Activated naive CD4-positive, alpha-beta T cell treated with anti-CD3 and anti-CD28 coated beads, Interleukin-2, amount 10 ng/mL, durations not matched to agents 7 days and 5 days (primary cell): ENCODE measurements at places on chromosomes 11 and 22.
A peak's percentile ranks its signal among the peaks of the same experiment; 100 is the strongest.

GRCh38 chr22:19546680-19547079 is 22.5 kb upstream of the CLDN5 start:
- DNase-seq, result no peak

GRCh38 chr22:39175353-39176142 is 23.1 kb upstream of the CBX7 start:
- DNase-seq, result no peak

DNA sequence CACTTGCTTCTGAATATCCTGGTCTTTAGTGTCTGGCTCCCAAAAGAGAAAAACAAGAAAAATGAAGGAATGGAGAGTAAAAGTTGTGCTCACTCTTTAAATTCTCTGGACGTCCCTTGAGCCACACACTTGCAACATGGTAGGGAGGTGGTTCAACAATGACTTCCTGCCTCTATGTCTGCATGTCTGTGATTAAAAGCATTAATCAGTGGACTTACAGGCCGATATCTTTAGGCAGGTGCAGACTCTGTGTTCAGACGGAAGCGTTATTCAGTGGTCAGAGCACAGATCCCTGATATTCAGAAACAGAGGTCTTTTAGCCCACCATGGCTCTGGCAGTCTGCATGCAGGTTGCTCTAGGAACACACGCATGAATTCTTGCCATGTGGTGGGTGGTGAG is 1920.0 kb upstream of the RAG2 start:
- no peak for DNase-seq

- DNase-seq, result no peak
Measured at GRCh38 chr11:95140397-95141033, 50.9 kb downstream of the ENDOD1 start.

DNA sequence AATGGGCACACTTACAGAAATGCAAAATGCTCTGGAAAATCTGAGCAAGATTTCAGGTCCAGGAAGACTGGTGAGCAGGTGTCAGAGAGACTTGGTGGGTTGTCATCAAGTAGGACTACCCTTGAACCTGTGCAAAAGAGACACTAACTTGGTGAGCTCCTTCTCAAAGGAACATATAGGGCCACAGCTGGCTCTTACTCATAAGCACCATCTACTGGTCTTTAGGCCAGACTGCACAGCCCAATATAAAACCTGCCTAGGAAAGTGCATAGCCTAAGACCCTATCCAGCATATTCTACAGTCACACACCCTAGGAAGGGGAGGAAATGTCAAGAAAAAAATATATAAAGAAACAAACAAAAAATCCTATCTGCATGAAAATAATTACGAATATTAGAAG is 18.2 kb upstream of the OR10W1 start:
- no peak for DNase-seq

DNA sequence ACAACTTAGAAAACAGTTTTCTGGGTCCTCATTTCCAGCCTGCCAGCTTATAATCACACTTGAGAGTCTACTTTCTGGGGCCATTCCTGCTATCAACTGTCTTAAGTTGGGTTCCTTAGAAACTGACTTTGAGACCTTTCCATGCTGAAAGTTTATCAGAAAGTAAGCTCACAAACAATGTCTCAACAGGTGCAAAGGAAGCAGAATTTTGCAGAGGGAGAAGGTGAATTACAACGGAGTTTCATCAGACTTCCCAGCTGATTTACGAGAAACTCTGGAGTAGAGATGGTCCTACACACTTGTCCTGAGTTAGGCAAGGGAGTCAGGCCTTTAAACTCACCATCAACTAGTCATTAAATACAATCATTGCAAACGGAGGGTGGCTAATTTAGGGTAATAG is 4.7 kb upstream of the OR52I2 start:
- DNase-seq, result no peak

GRCh38 chr11:117835576-117835975 is 11.0 kb upstream of the FXYD2 start:
- DNase-seq, result no peak

GRCh38 chr11:60942219-60942618 is 9.8 kb downstream of the SLC15A3 start:
- no peak for DNase-seq

- DNase-seq, result no peak
Measured at GRCh38 chr11:74147199-74147929, 23.4 kb downstream of the C2CD3 start.

DNA sequence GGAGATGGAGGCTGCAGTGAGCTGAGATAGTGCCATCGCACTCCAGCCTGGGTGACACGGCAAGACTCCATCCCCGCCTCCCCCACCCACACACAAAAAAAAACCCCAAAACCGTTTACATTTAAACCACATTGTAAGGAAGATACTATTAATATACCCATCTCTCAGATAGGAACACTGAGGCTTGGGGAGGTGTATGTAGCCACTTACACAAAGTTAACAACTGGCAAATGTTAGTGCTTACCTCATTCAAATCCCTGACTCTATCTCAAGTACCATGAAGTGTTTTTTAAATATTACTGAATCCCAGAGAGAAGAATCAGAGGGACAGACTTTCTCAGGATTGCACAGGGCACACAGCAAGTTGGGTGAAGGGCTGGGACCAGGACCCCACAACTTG is 164.5 kb downstream of the MIAT start:
- DNase-seq, result no peak

GRCh38 chr11:13009921-13010748 is 1.0 kb downstream of the RASSF10 start:
- no peak for DNase-seq

DNA sequence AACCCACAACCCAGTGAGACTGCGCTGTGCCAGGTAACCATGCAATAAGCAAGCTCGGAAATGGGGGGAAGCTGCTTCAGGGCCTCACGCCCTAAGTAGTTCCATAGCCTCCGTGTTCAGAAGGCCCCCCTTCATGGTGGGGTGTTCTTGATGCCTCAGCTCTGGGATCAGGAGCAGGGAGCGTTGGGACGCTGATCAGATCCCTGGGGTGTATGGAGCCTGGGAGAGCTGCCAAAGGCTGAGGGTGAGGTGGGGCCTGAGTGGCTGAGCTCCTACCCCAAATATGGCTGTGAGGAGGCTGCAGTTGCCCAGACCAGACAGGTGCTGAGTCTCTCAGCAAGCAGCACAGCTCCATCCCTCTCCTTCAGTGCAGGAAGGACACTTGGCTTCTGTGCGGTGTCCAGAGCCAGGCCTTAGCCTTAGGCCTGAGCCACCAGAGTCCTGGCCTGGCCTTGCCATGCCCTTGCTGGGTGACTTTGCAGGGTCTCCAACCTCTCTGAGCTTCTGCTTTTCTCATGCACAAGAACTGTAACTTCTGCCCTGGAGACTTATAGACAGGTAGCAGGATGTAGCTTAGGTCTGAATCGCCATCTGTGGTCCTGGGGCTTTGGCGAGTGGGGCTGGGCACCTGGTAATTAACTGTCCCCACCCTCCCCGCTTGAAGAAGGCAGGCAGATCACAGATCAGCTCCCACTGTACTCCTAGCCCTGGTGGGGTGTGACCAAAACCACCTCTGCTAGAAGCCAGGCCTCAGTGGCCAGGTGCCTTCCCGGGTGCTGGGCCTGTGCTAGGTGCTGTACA is 5.3 kb downstream of the MMP11 start:
- no peak for DNase-seq

DNA sequence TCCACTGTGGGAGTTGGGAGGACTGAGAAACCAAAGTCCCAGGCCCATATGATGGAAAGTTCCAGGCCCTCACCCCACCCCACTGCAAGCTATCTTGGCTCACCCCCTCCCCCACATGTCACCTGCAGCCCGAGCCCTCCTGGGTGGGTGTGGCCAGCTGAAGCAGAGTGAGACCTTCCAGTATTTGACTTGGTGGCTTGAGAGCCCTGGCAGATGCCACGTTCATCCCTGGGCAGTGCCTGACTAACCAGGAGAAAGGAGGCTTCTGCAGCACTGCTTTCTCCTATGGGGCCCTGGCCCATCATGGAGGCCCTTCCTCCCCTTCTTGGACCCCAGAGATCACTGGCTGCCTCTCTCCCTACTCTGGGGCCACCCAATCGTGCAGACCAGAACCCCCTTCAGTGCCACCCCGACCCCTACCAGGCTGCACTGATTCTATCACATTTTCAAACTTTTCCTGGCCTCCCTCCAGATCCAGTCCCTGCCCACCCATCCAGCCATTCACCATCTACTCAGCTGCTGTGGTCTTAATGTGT is 38.1 kb upstream of the WNT11 start:
- no peak for DNase-seq

DNA sequence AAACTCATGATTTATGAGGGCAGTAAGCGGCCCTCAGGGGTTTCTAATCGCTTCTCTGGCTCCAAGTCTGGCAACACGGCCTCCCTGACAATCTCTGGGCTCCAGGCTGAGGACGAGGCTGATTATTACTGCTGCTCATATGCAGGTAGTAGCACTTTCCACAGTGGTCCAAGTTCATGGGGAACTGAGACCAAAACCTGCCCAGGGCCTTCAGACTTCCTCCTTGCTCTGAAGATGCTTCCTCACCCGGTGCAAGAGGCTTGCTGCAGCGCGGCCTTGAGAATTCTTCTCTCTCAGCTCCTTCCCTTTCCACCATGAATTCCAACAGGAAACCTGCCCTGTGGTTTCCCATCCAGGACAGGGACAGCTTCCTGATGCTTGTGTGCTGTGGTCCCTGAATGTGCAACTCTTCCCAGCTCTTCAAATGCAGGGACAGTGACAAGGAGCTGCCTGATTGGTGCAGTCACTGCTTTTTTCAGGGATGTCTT is 53.9 kb downstream of the GGTLC2 start:
- peak; percentile 7 for DNase-seq
